ENCODE measurements at places on chromosomes 5 and 9.

DNA sequence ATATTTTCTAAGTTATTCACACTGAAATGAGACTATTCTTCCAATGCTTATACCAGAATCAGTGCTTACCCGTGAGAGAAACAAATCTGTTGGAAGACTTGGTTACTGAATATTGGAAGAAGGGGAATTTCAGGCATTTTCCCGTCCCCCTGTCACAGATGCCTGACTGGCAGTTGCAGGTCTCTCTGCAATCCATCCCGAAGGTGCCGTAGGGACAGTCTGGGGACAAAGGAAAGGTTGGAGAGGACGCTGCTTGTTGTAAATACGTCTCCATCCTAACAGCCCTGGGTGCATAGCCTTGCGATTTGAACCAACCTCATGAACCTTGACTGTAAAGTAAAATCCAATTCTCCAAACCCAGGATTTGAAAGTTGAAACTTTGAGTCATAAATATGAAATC lies 3.5 kb downstream of the ESM1 start:
- DNase-seq: no peak

DNA sequence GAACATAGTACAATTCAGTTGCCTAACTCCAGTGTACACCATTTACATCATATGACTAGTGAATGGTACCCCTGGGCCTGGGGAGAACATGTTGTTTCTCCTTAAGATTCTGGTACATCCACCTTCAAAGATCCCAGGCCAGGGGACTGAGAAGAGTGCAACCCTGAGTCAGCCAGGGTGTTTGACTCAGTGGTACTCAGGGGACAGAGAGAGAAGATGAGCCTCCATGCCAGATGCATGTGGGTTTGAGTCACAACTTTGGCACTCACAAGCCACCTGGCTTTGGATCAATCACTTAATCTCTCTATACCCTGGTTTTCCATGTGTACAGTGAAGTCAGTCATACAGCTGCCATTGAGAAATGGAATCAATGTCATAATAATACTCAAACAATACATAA lies 53.7 kb downstream of the MAP1B start:
- DNase-seq: no peak

DNA sequence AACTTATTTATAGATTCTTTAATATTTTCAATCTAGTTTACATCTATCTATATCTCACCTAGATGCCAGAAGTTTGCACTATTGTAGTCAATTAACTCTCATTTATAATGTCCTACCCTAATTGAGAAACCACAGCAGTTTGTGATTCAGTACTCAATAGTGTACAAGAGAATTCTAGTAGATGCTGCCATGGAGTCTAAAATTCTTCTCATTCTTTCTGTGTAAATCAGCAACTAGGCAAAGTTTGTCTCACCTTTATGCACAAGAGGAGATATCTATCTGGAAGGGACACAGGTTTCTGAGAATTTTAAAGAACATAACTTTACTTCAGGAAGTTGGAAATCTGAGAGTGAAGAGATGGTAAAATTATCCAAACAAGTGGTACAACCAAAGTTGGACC lies 173.0 kb upstream of the FBXL7 start:
- DNase-seq: no peak

DNA sequence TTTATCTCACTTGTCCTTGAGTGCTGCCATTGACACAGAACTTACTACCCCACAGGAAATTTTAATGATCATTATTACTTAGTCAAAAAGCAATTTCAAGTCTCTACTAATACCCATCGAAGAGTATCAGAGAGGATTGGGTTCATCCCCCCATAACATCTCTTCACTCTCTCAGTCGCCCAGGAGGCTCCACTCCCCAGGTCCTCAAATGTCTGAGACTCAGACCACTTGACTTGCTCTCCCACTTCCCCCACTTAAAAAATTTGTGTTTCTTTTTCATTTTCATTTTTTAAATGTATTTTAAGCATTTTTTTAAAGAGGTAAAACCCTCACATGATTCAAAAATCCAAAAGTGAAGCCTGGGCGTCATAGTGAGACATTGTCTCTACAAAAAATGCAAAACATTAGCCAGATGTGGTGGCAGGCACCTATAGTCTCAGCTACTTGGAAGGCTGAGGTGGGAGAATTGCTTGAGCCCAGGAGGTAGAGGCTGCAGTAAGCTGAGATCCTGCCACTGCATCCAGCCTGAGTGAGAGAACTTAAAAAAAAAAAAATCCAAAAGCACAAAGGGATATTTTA lies 56.8 kb upstream of the TRAF1 start:
- no peak for DNase-seq

- peak; percentile 35 for DNase-seq
These were observed 2.3 kb upstream of the POMT1 start for GRCh38 chr9:131500377-131500776.

GRCh38 chr9:121720311-121721057 lies 69.0 kb downstream of the DAB2IP start:
- DNase-seq: no peak

GRCh38 chr5:159214486-159215271 lies 5.3 kb upstream of the RNF145 start:
- DNase-seq: no peak

- DNase-seq: no peak
These were observed 10.8 kb upstream of the PLIN2 start for GRCh38 chr9:19138084-19138483.

DNA sequence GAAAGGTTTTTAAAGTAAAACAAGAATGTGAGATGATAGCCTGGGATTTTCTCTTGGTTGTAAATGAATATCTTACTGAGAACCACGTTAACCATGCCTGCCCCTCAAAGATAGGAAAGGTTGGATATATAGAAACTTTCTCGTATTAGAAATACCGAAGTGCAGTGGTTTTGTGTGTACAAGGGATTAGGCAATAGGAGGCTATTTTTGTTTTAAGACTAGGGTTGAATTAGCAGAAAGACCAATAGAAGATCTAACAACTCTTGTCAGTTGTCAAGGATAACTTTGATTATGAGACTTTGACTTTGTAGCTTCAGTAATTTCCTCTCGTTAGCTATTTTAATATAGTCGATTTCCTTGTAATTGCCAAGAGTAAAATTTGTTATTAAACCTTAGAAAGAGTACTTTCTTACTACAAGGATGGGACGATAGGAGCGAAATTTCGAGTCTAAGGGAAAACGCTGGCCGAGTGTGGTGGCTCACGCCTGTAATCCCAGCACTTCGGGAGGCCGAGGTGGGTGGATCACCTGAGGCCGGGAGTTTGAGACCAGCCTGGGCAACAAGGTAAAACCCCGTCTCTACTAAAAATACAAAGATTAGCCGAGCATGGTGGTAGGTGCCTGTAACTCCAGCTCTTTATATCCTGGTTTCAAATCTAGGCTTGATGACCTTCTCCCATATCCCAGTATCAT lies 838 bp downstream of the POLK start:
- no peak for DNase-seq

- DNase-seq: no peak
These were observed 1.4 kb downstream of the NR3C1 start for GRCh38 chr5:143402017-143402552.

DNA sequence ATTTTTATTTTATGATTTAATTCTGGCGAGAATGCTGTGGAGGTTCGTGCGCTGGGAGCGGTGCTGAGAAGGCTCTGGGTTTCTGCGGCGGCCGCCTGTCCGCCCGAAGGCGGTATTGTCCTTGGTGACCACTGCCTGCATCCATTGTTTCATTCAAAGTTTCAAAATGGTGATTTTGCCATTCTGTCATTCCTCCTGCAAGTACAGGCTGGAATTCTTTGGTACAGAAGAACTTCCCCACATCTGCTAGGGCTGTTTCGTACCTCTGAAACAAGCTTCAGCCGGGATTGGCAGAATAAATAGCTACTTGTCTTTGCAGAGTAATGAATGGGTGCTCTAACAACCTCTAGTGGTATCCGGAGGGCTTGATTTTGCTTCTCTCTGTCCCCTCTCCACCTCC lies 112.6 kb upstream of the CACNA1B start:
- no peak for DNase-seq

DNA sequence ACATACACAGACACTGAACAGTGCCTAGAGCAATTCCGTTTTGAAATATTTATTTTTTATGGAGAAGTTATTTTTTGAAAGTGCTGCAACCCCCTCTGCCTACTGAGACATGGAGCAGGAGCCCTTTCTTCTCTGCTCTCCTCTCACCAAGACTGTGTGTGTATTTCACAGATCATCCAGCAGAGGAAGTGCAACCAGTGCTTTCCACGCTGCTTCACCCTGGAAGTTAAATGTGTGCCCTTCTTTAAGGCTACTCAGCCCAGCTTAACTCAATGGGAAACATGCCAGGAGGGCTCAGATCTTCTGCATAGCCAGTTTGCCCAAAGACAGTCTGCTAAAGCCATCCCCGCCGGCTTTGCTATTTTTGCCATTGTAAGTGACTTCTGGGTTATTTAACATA lies 606.3 kb downstream of the TLE1 start:
- DNase-seq: no peak

DNA sequence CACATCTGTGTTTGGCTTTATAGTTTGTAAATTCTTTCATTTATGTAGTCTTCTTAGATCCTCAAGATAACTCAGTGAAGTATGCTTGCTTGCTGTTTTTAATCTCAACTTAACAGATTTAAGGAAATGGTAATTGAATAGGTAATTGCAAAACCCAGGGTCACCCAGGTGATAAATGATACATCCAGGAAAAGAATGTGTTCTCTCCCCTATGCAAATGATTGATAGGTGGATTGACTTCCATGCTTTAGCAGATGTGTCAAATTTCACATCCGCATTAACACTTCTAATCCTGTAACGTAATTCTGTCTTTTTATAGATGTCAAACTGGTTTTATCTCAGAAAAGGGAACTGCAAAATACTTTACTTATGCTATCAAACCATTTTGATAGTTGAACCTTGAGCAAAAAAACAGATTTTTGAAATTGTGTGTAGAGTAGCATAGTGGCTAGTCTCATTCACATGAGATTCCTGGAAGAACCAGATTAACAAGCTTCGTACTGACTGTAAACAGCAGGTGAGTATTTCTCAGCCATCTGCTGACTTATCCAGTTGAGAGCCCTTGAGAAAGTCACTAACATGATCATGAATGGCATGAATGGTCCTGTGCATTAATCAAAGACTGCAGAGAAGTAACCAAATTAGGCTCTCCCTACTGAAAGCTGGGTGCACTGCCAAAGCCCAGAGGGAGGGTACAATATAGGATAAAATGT lies 86.7 kb upstream of the PAM start:
- DNase-seq: no peak

DNA sequence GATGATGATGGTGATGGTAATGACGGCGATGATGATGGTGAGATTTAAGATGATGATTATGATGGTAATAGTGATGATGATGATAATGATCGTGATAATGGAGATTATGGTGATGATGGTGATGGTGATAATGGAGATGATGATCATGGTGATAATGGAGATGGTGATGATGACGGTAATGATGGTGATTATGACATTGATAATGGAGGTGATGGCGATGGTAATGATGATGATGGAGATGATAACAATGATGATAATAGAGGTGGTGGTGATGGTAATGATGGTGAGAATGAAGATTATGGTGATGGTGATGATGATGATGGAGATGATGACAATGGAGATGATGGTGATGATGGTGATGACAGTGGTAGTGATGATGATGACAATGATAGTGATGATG lies 69.7 kb downstream of the MED10 start:
- DNase-seq: no peak

DNA sequence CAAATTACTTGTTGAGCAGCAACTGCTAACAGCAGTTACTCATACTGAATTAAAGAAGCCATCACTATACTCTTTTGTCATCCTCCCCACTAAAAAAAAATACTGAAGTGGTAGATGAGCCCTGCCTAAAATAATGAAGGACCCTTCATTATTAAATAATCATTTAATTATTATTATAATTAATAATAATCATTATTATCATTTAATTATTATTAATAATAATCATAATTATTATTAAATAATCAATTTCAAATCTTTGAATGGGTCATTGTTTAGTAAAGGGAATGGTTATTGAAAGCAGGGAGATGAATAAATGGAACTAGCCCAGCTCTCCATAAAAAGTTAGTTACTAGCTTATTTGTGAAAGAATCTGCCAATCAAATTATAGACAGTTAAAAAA lies 396.4 kb downstream of the NFIB start:
- DNase-seq: no peak

- DNase-seq: no peak
These were observed 1.3 kb downstream of the SLC6A3 start for GRCh38 chr5:1443991-1444360.

DNA sequence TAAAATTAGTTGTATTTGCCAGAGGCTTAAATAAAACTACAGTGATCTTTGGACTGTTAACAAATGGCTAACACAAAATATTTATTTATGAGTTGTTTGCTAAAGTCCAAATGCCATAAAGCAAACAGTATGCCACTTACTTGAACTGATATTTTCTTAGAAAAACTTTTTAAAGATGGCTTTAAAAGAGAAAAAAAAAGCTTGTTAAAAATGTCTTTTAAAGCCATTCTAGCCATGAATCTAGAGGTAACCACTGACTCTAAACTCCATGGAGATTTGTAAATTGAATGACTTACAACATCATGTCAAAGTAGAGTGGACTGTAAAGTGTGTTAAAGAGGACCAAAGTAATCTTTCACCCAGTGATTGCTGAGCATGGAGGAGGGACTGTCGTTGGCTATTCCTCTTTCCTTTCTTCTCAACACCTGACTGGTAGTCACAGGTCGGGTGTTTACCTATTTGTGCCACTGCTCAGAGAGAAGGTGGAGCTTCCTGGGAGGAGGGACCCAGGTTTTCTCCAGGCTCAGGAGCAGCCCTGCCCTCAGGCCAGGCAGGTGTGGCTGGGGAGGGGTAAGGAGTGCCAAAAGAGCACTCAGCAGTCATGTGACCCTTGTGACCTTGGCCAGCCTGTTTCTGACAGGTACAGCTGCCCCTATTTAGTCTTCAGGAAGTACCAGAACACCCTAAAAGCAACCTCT lies 69.1 kb upstream of the TJP2 start:
- DNase-seq: no peak

DNA sequence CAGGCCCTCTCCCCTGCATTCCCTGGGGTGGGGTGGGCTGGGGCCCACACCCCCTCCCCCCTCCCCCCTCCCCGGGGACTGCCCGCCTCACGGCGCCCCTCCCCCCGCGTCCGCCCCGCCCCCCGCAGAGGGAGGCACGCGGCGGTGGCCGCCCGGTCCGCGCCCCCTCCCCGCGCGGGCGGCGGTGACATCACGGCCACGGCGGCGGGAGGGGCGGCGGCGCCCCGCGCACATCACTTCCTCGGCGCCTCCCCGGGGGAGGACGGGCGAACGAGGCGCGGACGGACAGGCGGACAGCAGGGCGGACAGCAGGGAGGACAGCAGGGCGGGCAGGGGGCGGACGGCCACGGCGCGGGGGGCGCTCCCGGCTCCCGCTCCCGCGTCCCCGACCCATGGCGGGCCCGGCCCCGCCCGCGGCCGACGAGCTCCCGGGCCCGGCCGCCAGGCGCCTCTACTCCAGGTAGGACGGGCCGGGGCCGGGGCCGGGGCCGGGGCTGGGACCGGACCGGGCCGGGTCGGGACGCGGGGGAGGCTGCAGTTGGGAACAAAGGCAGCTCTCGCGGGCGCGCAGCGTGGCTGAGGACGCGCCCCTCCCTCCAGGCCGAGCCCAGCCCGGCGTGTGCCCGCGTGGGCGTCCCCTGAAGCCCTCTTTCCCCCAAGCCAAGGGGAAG lies at the start of gene GPSM1:
Gene GPSM1, plus strand, starts transcription at position 236 of the 671 bp plus-strand sequence. Its CDS starts 157 bp downstream, at position 393.
- DNase-seq: no peak

GRCh38 chr5:95861221-95861863 lies 38.8 kb upstream of the GLRX start:
- no peak for DNase-seq

GRCh38 chr9:18976709-18977531 lies 56.1 kb downstream of the SAXO1 start:
- DNase-seq: no peak

- no peak for DNase-seq
These were observed 59.2 kb upstream of the TRAF1 start for GRCh38 chr9:120985819-120986222.

Data from stimulated activated CD8-positive, alpha-beta memory T cell treated with anti-CD3 and anti-CD28 coated beads, Interleukin-4, amount 100 ng/mL, for 4 hours (primary cell).